ENCODE measurements at places on chromosomes 2 and 18.

- no peak for DNase-seq
Measured at GRCh38 chr18:56327191-56327885, 311.1 kb downstream of the TXNL1 start.

GRCh38 chr2:102266204-102266603, 45.2 kb upstream of the IL1RL1 start:
- no peak for DNase-seq

GRCh38 chr2:2152451-2152850, 178.6 kb downstream of the MYT1L start:
- DNase-seq: no peak

GRCh38 chr18:27556741-27557140, 371.6 kb upstream of the CHST9 start:
- DNase-seq: no peak

- no peak for DNase-seq
Measured at GRCh38 chr2:195304310-195304709, 352.7 kb upstream of the SLC39A10 start.

- DNase-seq: no peak
Measured at GRCh38 chr2:8549942-8550341, 131.9 kb upstream of the ID2 start.

GRCh38 chr2:230224458-230224857, 1.1 kb upstream of the SP140 start:
- no peak for DNase-seq

DNA sequence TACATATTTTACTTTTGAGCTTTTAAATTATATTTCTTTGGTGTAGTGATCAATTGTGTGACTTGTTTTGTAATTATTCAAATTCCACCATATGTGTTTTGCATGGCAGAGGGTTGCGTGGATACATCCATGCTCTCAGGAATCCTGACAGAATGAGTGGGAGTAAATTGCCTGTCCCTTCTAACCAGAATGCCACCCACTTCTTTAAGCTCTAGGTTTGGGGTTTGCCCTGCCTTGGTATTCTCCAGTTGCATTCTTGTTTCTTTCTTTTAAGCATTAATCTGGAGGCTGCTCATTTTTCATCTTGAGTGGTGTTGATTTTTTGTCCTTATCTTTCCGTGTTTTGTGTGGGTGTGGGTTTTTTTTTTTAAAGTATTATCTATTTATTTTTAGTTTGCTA, 360.0 kb downstream of the PTPRM start:
- no peak for DNase-seq

GRCh38 chr2:84874381-84875212, 6.3 kb downstream of the TRABD2A start:
- no peak for DNase-seq

DNA sequence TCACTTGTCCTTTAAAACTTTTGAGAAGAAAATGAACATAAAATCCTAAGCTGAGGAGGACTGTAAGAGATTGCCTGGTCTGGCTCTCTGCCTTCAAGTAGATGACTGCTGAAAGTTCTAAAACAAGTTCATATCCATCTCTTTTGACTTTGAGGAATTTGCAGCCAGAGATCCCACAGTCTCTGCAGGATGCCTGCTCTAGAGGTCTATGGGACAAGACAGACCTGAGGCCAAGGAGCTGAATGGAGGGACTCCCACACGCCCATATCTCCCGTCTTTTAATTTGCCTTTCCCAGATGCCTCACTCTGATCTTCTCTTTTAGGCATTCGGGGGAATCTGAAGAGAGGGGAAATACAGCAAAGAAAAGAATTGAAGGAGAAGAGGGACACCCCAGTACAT, 255.9 kb upstream of the RASGRP3 start:
- DNase-seq: no peak

DNA sequence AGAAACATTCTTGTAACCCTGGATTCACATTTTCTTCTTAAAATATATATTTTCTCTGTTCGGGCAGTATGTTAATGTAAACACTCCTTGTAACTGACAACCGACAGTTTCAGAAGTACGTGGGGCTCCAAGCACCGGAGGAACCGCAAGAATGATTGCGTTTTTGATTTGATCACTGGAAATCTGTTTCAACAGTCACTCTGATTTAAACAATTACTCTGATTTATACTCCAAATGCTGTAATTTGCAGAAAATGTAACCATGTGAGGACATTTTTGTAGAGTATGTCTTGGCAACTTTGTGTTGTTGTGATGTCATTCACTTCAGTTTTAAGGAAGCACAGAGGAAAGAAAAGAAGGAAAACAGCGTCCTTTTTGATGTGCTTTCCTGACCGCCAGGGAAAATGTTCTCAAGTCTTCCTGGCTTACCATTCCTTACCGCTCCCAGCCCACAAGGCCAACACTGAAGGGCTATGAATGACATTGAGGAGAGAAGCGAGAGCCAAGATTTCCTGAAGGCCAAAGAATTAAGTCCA, 77.7 kb downstream of the APOB start:
- no peak for DNase-seq

GRCh38 chr2:65790676-65790935, 358.2 kb upstream of the SPRED2 start:
- no peak for DNase-seq

GRCh38 chr2:71798266-71799012, 345.1 kb downstream of the DYSF start:
- DNase-seq: no peak

- DNase-seq: no peak
Measured at GRCh38 chr2:158725441-158725891, 69.7 kb upstream of the DAPL1 start.

Measured in NCI-H2081 treated with DMSO at 0.1 percent for 48 hours (cell line).